ENCODE measurements at places on chromosomes 7 and 10.

GRCh38 chr7:17984288-17984687 lies 43.4 kb downstream of the PRPS1L1 start:
- no peak for DNase-seq

DNA sequence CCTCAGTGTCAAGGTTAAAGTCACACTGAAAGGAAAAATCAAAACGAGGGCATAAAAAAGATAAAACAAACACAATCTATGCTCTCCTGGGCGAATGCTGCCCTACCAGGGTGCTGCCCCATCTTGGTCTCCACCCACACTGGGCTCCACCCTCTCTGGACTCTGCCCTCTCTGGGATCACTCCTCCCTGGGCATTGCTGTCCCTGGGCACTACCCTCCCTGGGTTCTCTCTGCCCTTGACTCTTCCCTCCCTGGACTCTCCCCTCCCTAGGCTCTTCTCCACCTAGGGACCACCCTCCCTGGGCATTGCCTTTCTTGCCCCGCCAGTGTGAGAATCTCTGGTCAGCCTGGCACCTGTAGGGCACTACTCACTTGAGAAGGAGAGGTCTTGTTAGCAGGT lies 8.6 kb downstream of the GDF2 start:
- no peak for DNase-seq

DNA sequence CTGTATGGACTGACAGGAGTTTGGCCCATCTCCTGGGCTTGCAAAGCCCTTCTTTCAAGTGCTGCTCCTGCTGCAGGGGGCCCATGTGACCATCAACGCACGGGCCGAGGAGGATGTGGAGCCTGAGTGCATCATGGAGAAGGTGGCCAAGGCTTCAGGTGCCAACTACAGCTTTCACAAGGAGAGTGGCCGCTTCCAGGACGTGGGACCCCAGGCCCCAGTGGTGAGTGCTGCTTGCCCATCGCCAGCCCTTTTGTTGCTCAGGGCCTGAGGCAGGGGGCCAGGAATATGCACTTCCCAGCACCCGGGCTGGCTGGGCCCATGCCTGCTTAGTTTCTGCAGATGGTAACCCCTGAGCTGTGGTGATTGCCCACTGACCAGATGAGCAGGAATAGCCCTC lies 8.7 kb downstream of the PGAM2 start:
- DNase-seq = peak; percentile 31

DNA sequence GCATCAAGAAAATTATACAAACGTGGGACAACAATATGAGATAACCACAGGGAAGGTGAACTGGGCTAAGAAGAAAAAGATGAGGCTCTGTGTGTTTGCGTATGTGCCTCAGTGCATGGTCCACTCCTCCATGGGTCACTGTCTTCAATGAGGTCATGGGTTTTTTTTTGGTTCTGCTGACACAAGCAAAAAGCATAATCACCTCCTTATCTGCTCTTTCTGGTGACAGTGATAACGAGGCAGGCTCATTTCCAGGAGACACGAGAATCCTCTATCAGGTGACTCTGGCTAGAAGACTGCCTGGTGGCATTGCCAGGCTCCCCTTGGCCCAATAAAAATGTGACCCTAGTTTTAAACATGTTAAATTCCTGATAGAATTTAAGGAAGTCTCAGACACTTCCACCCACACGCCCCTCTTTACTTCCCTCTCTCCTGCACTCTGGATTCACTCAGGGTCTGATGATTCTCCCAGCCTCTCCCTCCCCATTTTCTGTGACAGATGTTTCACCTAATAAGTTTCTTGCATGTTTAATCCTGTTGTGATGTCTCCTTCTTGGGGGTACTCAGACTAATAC lies 35.3 kb upstream of the CDCA7L start:
- DNase-seq = no peak

- no peak for DNase-seq
Measured at GRCh38 chr7:55109404-55110167, 90.8 kb downstream of the EGFR start.

- DNase-seq = peak; percentile 72
Measured at GRCh38 chr10:61662794-61663259, at the start of gene CABCOCO1. CABCOCO1 (plus strand) TSS chr10:61662929; CDS start chr10:61662973, 44 bp downstream.

- no peak for DNase-seq
Measured at GRCh38 chr7:150396426-150396825, 17.3 kb downstream of the ZNF775 start.

DNA sequence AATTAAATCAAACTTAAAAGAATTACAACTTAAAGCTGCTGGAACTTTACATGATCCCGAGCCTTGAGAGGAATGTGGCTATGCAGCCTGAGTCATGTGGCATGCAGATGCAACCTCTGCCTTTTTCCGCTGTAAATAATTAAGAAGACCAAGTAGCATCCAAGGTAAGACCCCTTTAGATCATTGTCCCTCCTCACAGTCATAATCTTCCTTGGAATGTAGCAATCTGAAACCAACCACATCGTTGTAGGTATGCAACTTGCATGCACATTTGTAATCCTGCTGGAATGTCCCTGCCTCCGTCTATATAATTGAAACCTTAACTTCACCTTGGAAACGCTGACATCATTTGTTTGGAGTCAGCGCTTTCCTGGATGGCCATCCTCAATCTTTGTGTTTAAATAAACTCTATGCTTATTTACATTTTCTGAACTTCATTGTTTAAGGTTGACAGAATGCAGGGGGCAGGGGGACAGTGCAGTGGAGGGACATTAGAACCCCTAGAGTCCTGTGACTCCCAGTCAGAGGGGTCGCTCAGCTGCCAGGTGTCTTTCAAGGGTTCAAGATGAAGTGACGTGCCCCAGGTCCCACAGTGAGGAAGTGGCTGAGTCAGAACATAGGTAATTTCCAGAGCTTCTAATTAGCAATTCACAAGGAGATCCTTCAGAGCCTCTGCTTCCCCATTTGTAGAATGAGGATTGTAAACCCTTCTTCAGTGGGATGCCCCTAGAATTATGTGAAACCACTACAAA lies 110.7 kb downstream of the RALA start:
- no peak for DNase-seq

GRCh38 chr10:38038107-38038931 lies 27.8 kb downstream of the ZNF33A start:
- DNase-seq = no peak

DNA sequence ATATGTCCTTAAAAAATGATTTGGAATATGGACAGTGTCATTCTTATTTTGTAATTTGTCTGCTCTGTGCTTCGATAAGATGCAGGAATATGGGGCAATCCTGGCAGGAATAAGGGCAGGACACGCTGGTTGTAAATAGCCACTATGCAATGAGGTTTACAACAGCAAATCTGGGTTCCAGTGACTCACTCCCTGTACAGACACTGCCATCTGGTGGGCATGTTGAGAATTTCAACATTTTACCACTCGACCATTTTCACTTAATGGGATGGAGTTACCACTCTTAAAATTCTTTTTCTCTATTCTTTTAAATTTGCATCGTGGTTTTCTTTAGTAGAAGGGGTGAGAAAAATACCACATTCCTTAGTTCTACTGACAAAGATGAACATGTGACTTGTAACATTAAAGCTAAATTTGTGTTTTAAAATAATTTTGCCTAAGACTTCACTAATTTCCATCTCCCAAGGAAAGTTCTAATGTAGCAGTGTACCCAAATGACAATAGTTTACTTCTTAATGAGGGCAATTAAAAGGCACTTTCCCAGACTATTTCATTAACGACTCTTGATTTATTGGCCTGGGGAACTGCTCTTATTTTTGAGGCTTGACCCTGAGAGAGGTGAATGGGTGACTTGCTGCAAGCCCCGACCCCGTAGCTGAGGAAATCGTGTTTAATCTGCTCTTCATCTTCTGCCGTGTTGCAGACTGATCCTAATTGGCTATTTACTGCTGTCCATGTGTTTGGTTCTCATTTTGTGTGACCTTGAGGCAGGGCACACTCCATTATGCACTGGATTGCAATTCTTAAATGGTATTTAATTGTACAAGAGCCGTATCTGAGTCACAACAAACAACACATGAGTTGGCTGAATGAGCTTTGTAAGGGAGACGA lies 173.6 kb upstream of the IMMP2L start:
- DNase-seq = no peak

GRCh38 chr7:156106107-156106426 lies 293.8 kb upstream of the SHH start:
- DNase-seq = no peak

GRCh38 chr10:5581670-5582566 lies 57.2 kb downstream of the CALML3 start:
- no peak for DNase-seq

DNA sequence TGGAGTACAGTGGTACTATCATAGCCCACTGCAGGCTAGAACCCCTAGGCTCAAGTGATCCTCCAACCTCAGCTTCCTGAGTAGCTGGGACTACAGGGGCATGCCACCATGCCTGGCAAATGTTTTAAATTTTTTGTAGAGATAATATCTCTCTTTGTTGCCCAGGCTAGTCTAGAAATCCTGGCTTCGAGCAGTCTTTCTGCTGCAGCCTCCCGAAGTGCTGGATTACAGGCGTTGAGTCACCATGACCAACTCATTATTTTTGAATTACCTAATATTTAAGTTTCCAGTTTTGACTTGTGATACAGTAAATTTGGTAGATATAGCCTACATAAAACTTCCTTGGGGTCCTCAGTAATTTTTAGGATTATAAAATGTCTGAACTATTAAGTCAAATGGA lies 74.1 kb downstream of the RUNDC3B start:
- no peak for DNase-seq

- no peak for DNase-seq
Measured at GRCh38 chr10:34252111-34252510, 563.0 kb downstream of the PARD3 start.

- DNase-seq = no peak
Measured at GRCh38 chr7:69640216-69640615, 41.9 kb downstream of the AUTS2 start.

- peak; percentile 87 for DNase-seq
Measured at GRCh38 chr7:5424749-5425506, 1.3 kb upstream of the TNRC18 start.

GRCh38 chr10:119104654-119105015 lies 722 bp downstream of the DENND10 start:
- peak; percentile 36 for DNase-seq

DNA sequence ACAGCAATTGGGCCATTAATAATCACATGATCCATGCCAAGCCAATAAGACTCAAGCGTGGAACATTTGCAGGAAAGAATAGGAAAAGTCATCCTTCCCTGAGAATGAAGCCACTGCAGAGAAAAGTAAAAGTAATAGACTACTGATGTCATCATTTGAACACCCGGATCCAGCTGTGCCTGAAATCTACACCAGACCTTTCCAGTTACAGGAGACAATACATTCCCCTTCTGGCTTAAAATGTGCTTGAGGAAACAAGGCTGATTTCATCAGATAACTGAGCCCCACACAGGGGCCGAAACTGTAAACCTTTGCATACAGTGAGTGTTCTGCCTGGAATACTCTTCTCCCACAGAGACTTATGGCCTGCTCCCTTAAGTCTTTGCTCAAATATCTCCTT lies 232.8 kb downstream of the KCNMA1 start:
- no peak for DNase-seq

DNA sequence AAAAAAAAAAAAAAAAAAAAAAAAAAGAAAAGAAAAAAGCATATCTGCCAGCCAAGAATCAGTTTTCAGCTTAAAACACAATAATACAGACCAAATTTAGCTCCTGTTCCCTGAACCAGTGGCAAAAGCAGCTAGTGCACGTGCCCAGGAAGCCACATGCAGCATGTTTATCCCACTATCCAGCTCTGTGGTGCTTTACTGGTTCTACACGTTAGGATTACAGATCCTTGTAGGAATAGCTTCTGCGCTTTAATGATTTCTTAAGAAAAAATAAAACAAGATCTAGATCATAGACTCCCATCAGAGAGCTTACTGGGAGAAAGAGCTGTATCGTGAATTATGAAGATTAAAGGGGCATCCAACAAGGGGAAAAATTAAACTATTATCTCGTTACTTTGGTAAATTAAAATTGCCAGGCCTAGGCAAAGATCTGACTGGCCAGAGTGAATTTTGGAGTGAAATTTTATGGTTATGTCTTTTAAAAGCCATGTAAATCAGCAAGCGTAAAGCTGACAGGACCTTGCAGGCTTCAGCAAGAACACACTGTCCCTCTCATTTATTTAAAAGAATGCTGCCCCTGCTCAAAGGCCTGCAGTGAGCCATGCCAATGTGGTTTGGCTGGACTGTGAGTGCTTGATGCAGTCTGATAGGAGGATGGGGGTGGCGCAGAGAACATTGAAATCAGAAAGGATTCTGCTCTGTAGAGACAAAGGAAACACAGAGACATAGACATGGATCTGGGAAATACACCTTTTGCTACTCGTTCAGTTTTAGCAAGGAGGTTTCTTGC lies 177.3 kb upstream of the PHYHIPL start:
- DNase-seq = no peak

DNA sequence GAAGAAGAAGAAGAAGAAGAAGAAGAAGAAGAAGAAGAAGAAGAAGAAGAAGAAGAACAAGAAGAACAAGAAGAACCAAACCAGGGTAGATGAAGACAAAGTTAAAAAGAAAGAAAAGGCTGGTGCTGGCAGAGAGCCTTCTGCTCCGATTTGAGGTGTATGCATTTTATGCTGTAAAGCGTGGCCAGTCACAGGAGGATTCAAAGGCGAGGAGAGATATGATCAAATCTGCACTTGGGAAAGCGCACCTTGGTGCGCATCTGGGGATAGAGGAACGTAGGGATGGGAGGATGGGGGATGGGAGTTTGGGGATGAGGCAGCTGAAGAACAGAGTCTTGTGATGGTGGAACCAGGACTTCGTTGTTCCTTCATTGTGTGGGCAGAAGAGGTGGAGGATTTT lies at the start of gene NME8:
NME8 (plus strand) TSS at position 301 of the 400 bp plus-strand sequence. CDS start 1,670 bp downstream, outside the sequence.
- DNase-seq = no peak

DNA sequence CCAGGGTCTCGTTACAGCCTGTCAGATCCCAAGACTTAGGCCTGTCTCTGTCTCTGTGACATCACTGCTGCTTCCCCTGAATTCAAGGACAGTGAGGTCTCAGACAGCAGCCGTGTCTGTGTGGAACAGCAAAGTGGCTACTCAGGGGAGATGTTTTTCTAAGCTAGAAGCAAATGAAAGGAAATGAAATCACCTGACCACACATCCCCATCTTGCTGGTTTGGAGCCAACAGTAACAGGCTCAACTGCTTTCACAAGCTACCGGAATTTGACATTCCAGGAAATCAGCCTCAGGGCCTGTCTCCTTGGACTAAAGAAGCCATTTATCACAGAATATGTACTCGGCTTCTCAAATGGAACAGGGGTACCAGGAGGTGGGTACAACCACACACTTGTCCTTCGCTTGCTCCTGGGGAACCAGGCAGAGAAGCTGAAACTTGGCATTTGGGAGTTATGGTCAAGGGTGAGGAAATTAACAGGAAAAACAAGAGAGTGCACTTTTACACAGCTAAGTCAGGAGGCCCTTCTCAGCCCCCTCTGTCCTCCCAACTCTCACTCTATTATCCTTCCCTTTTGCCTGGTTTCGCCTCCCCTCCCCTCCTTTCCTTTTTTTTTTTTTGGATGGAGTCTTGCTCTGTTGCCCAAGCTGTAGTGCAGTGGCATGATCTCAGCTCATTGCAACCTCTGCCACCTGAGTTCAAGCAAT lies 73.2 kb downstream of the SPDYE5 start:
- DNase-seq = peak; percentile 70
